ENCODE measurements at places on chromosomes 3 and 15. TPM values are rescaled to one million over a fixed set of nuclear protein-coding genes. Genes with fewer than 3 reads are reported as not detected.

DNA sequence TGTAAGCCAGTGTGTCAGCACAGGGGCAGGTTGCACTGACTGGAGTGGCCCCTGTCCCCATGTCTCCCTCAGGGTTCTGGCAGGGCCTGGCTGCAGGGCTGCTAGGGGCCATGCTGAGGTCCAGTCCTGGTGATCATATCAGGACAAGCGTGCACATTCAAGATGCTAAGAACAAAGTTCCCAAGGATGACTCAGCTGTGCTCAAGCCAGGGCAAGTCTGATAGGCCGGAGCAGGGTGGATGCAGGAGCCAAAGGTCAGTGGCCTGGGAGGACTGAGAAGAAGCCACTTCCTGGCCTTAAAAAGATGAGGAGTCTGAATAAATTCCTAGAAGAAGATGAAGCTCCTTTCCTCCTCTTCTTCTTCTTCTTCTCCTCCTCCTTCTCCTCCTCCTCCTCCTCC, 353.2 kb downstream of the AGBL1 start:
- no peak for DNase-seq

LDHAL6B gene
- total RNA-seq, result not detected

PAQR5 gene
- total RNA-seq, result 34.0 TPM

SOX2 gene
- 0.15 TPM for total RNA-seq

ZCWPW2 gene
- 1.1 TPM for total RNA-seq

DNA sequence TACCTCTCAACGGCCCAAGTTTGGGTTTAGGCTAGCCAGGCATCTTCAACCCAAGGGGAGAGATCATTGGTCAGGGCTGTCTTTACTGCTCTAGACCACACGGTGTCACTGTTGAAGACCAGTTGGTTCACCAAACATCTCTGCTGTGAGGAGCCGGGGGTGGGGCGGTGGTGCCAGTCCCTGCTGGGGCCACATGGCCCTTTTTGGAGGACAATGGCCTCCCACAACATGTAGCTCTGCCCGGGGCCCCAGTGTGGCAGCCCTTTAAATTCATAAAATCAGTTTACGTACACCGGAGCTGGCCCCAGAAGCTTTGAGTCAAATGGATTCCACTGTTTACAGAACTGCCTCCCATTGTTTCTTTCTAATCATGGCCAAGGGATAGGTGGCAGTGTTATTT, 19.1 kb upstream of the TM4SF18 start:
- DNase-seq, result peak; percentile 75

- no peak for DNase-seq
These were observed 46.3 kb downstream of the GOLIM4 start for GRCh38 chr3:168049367-168049974.

Measured in HCT116 (cell line).